SW 1271 (cell line): ENCODE measurements at places on chromosomes 6 and 20.

DNA sequence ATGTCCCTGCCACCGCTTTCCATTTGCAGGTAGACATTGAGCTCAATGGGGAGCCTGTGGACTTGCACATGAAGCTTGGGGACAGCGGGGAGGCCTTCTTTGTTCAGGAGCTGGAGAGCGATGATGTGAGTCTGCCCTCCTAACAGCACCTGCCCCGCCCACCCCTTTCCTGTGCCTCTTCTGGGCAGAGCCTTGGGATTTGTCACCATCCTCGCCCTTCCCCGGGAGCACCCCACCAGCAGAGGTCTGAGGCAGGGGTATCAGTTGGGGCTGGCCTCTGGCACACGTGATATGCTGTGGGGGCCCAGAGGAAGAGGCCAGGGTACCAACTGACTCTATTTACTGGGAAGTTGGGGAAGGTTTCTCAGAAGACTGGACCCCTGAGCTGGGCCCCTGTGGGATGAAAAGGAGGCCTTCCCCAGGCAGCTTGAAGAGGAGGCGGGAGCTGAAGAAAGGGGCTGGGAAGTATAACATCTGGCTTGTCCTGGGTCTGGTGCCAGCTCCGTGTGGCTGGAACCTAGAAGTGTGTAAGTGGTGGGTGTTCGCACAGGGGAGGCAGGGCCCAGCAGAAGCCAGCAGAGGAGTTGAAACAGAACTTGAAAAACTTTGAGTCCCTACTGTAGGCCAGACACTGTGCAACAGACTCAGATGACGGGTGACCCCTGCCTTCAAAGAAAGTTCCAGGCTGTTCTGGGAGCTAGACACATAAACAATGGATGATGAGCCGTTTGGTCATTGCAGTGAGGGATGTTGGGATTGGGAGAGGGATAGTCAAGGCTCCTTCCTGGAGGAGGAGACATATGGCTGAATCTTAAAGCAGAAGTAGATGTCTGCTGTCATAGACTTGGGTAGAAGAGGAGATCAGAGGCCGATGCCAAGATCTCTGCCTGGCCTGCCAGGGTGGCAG lies 7.2 kb downstream of the LPIN3 start:
- no peak for DNase-seq

DNA sequence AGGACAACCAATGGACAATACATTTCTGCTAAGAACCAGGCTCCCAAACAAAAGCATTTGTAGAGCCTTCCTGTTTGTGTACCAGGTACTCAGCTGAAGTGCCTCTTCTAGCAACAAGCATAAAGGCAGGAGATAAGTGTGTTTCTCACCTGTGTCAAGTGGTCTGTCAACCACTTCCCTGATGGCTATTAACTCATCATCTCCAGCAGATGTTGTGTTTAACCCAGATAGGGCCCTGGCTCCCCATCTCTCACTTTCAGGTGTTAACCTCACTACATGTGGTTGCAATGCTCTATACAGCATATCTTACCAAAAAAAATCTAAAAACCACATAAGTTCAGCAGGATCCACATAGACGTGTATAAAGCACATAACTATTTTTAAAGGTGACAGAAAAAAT lies 9.6 kb upstream of the IL17A start:
- no peak for DNase-seq

GRCh38 chr20:57835074-57835452 lies 125.2 kb upstream of the PMEPA1 start:
- no peak for DNase-seq

- DNase-seq: no peak
Measured at GRCh38 chr6:75855052-75855451, 106.0 kb downstream of the MYO6 start.

GRCh38 chr6:13638626-13639025 lies 23.5 kb downstream of the NOL7 start:
- DNase-seq: no peak

DNA sequence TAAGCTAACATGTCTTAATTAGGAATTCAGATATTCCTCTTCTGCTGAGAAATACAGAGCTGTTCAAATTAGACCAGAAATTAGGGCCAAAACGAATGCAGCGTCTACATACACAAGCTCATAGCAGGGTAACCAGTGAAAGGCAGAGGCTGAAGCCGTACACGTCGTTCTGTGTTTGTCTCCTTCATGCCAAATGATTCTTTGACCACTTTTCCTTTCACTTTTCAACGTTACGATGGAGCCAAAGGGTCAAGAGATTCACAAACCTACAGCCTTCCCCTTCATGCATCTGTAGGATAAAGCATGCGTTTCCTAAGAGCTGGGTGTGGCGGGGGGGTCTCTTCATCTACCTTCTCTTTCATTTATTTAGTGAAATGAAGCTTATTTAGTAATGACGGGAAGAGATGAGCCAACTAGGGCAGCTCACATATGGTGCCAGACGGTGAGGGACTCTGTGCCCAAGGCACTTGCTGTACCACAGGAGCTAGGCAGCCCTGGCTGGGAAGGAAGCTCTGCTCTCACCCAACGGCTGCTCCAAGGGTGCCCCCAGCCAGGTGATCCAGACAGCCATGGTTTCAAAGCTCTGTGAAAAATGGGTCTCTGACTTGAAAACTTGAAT lies 178.0 kb downstream of the ATXN1 start:
- no peak for DNase-seq

DNA sequence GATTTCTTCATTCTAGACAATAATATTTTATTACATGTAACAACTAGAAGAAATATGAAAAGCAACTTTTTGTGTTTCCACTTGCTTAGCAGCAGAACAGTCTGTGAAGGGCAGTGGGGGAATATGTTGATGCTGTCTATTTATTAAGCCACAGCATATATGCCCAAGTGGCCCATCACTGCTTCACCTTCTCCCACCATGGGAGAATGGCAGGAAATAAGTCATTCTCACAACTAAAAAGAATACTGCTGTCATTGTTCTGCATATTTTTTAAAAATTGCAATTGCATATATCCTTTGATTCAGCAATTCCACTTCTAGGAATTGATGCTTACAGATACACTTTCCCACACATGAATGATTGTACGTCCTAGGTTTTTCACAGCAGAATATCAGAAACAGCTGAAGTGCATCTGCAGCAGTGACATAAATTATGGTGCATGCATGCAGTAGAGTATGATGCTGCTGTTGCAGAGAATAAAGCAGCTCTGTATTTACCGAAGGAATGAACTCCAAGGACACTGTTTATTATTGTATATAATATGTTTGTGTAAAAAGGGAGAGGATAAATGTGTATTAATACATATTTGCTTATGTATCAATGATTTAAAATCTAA lies 26.8 kb downstream of the KIF3B start:
- no peak for DNase-seq

DNA sequence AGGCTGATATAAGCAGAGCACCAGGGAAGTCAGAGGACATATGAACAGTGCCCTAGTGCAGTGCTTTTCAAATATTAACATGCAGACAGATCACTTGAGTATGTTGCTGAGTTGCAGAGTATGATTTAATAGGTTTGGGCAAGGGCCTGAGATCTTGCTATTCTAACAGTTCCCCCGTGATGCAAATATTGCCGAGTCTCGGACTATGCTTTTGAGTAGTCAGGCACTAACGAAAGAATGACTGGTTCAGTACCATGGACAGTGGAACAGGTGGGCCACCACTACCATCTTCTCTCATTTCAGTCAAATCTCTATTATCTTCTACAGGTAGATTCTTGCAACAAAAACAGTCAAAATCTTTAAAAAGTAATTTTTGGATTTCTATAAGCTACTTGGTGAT lies 3.7 kb upstream of the TMEM200A start:
- no peak for DNase-seq

DNA sequence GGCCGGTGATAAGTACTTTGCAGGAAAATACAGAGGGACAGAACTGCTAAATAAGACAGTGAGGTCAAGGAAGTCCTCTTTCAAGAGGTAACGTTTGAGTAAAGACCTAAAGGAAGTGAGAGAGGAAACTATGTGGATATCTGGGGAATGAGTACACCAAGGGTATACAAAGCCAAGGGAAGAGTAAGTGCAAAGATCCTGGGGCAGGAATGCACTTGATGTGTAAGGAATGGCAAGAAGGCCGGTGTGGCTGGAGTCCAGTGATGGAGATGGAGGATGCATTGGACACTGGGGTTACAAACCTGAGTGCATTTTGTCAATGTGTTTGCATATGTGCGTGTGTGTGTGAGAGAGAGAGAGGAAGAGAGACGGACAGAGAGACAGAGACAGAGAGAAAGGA lies 32.1 kb upstream of the TGM2 start:
- no peak for DNase-seq

DNA sequence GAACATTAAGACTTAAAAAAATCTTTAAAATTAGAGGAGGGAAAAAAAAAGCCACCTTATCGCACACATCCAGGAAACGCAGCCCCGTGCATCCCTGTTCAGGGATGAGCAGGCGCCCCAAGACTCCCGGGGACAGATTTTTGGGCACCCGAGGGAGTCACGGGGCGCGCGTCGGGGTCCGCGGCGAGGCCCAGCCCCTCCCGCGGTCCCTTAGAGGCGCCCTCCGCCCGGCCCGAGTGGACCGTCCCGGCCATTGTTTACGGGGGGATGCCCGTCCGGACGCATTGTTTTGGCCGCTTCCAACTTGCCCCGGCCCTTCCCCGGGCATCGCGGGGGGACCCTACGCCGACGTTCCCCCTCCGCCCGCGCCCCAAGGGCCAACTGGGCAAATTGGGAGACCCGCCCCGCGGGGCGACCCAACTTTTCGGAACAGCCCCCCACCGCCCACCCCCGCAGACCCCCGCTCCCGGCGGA lies 610 bp downstream of the ZNF217 start:
- no peak for DNase-seq

- DNase-seq: no peak
Measured at GRCh38 chr6:35147026-35147425, 5.9 kb upstream of the TCP11 start.

DNA sequence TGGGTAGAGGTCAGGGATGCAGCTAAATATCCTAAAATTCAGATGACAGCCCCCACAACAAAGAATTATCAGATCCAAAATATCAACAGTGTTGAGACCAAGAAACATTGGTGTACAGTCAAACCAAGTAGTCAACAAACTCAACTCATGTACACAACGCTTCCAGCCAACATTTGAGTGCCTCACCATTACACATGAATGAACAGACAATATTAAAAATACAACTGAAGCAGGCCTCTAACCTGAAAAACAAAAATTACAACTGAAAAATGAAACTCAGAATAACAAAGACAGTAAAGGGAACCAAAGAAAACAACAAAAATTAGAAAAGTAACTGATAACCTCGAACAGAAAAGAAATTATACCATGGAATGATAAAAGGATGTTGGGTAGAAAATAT lies 46.2 kb downstream of the HACE1 start:
- DNase-seq: no peak

DNA sequence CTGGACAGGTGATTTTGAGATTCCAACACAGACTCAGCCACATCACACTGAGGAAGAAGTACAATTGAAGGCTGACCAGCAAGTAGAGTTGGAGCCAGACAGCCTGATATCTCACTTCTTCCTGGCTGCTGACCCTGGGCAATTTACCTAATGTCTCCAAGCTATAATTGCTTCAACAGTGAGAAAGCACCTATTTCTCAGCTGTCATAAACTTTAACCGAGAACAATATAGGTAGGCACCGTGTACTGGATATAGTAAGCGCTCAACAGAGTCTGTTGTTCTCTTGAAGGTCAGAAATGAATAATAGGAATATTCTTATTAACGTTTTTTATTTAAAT lies 28.3 kb downstream of the STX7 start:
- no peak for DNase-seq

- DNase-seq: no peak
Measured at GRCh38 chr6:21826023-21826422, 232.5 kb downstream of the SOX4 start.

DNA sequence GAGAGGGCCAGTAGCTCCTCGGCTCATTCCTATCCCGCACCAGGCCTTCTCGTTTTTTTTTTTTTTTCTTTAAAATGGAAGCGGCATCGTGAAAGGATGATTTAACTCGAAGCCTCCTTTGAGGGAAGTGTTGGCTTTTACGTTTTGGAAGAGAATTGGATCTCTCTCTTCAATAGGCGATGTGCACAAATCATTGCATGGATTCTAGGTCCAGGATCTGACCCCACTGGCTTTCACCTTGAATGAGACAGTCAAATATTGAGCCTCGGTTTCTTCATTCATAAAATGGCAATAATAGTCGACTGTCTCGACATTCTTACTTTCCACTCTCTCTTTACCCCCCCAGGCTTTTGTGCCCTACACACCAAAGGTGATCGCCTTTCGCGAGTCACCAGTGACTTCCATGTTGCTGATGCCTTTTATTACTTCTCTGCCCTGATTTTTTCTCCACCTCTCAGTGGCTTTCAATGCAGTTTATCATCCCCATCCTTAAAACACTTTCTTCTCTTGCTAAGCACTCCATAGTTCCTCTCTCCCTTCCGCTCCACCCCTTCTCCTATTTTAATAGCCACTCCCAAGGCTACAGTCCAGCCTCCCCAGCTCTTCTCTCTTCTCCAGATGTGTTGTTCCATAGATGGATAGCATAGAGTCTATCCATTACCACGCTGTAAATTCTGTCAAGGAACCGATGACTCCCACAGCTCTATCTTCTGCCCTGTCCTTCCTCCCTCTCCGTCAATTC lies 473 bp upstream of the DTNBP1 start:
- DNase-seq: no peak

DNA sequence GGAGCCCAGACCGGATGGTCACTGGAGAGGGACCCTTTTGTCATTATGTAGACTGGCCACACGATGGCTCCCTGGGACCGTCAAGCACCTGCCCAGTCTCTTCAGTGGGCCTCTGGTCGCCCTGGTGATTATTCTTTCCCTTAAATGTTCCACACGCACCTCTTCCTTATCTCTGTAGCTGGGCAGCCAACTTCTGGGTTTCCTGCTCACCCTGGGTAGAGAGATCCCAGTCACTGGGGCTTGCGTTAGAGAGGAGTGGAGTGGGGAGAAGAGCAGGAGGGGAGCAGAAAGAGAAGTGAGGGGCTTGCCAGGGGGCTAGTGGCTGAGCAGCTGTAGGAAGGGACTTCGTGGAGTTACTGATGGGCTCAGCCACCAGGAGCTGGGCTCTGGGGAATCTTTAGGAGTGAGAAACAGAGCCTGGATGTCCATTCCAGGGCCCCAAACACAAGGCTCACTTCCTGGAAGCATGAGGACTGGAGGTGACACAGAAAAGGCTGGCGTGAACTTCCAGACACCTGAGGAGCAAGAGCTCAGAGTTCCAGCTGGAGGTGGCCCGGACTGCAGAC lies 150.1 kb downstream of the DHX35 start:
- peak; percentile 92 for DNase-seq

- DNase-seq: no peak
Measured at GRCh38 chr6:10554826-10555225, 33.7 kb downstream of the GCNT2 start.

- no peak for DNase-seq
Measured at GRCh38 chr6:14031516-14031915, 86.1 kb upstream of the CD83 start.

- no peak for DNase-seq
Measured at GRCh38 chr6:3640868-3641267, 110.6 kb downstream of the PXDC1 start.
